ENCODE measurements at places on chromosomes 11 and 22. TPM values are rescaled to one million over a fixed set of nuclear protein-coding genes. Genes with fewer than 3 reads are reported as not detected.

DNA sequence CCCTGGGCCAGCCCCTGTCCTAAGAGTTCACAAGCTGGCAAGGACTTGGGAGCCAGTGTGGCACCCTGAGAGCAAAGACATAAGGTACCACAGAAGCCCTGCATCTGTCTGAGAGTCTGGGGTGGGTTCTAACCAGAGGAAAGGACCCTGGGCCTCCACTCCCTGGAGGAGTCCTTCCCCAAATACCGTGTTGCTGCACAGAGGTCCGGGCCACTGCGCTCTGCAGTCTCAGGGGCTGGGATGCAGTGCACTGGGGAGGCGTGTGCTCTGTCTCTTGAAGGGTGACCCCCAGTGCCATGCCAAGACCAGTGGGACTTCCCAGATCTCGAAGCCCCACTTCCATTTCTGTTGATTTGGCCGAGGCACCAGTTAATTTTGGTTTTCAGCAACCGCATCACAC is 4.3 kb upstream of the SH3BP1 start:
- no peak for DNase-seq

The NCR3LG1 gene
- total RNA-seq = 3.0 TPM

GRCh38 chr11:71491940-71492339 is 35.1 kb upstream of the KRTAP5-7 start:
- no peak for DNase-seq

DNA sequence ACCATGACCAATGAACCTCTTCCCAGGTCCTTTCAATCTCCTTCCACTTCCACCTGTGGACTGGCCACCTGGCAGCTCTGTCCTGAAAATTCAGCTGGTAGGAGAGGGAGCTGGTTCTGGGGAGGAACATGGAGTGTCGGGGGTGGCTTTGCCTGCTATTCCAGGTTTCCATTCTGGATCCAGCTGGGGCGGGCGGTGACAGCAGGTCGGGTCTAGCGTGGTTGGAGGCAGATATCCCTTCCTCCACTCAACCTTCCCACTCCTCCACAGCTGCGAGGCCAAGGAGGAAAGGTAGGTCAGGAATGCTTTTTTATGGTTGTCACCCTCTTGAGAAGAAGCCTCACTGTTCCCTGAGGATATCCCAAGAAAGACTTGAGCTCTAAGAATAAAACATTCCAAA is 3.3 kb downstream of the NRGN start:
- no peak for DNase-seq

DNA sequence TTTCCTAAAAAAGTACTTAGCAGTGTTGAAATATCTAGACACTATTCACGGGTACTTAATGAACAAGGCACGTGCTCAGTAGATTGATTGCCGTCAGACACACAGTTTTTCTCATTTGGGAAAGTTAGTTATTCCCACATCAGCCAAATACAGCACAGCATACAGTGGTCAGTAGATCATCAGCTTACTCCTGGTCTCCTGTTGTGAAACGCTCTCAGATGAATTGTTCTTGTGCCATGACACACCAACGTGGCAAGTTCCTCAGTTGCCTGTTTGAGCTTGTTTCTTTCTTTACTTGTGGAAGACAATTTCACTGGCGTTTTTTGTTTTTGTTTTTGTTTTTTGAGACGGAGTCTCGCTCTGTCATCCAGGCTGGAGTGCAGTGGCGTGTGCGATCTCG is 8.6 kb downstream of the TAB1 start:
- DNase-seq = no peak

DNA sequence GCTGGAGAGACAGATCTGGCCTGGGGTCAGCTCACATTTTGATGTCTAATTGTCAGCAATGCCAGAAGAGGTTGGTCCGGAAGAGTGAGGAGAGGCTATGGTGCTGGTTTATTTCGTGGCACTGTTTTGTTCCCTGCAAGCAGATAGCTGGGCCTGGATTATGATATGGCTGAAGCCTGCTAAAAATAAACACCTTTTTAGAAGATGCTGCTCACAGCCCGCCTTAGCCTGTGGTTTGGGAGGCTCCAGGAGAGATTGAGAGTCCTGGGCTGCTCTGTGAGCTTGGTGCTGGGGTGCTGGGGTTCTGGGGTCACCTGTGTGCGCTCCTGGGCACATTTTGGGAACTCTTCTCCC is 29.6 kb upstream of the ALX4 start:
- DNase-seq = no peak

The PARVG gene
- 4.0 TPM for total RNA-seq

- no peak for DNase-seq
Measured at GRCh38 chr11:47498149-47498548, 49.2 kb upstream of the RAPSN start.

Data from ovary (tissue), 10 donors.